ENCODE measurements at places on chromosomes 16 and 17. TPM values are rescaled to one million over a fixed set of nuclear protein-coding genes. Genes with fewer than 3 reads are reported as not detected.

DNA sequence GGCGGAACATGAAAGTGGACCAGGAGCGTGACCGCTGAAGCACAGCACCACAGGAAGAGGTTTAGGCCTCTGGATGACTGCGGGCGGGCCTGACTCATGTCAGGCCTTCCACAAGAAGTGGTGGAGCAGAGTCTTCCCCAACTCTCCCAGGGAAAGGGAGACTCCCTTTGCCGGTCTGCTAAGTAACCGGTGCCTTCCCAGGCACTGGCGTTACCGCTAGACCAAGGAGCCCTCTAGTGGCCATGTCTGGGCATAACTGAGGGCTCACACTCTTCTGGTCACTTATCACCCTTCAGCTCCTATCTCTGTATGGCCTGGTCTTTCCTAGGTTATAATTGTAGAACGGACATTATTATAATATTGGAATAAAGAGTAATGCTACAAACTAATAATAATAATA is 1931.9 kb downstream of the TP53TG3F start:
- no peak overlapping the region for H3K27ac ChIP-seq
- H3K36me3 ChIP-seq = no peaks in the 10 kb centered on the region
- no peaks in the 10 kb centered on the region for H3K4me1 ChIP-seq
- peaks cover 2% of the 10 kb centered on the region for H3K27me3 ChIP-seq

- no peak for DNase-seq
- H3K27ac ChIP-seq = no peak overlapping the region
- peaks cover 11% of the 10 kb centered on the region for H3K4me1 ChIP-seq
- no peaks in the 10 kb centered on the region for H3K27me3 ChIP-seq
Measured at GRCh38 chr16:47599512-47599911, 138.4 kb downstream of the PHKB start.

- no peak for DNase-seq
- no peak overlapping the region for H3K4me3 ChIP-seq
- H3K27ac ChIP-seq = no peak overlapping the region
- H3K36me3 ChIP-seq = peaks cover 19% of the 10 kb centered on the region
- H3K4me1 ChIP-seq = peaks cover 27% of the 10 kb centered on the region
- H3K27me3 ChIP-seq = peaks cover 2% of the 10 kb centered on the region
Measured at GRCh38 chr17:81067391-81067811, 32.5 kb downstream of the BAIAP2 start.

DNA sequence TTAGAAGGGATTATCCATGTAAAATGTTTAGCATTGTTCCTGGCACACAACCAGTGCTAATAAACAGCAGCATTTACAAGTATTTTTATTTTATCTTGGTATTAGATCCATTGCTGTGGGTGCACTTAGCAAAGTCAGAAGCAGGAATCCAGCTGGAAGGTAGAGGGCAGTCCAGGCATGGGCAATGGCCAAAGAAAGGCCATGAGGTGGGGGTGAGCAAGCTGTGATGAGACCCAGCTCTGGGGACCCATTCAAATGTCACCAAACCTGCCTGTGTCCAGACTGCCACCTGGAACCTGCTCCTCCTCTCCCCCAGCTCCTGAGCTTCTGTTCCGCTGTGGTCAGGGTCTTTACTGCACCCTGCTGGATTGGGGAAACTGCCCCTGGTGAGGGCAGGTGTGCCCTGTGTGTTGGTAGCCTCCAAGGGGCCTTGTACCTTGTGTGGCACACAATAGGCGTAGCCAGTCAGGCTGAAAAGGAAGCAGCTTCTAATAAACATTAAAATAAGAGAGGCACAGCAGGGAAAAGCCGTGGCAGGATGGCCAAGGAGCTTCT is 118.0 kb upstream of the CRHR1 start:
- no peak overlapping the region for H3K27ac ChIP-seq
- no peaks in the 10 kb centered on the region for H3K4me1 ChIP-seq
- peaks cover 33% of the 10 kb centered on the region for H3K27me3 ChIP-seq

- H3K4me1 ChIP-seq = peaks cover 26% of the 10 kb centered on the region
- H3K27ac ChIP-seq = peak overlapping the region; percentile 74
- peaks cover 5% of the 10 kb centered on the region for H3K36me3 ChIP-seq
Measured at GRCh38 chr16:2008009-2008526, 1.6 kb downstream of the ZNF598 start.

Gene GAST
- total RNA-seq = not detected

Gene CCL17
- not detected for total RNA-seq

Gene ZDHHC1
- 2.2 TPM for total RNA-seq

Gene KRT24
- total RNA-seq = not detected

Gene MGAT5B
- total RNA-seq = 2.3 TPM
